ENCODE measurements at places on chromosomes 2 and 18.

- no peak for DNase-seq
These were observed 75.7 kb downstream of the VAPA start for GRCh38 chr18:9989481-9989880.

DNA sequence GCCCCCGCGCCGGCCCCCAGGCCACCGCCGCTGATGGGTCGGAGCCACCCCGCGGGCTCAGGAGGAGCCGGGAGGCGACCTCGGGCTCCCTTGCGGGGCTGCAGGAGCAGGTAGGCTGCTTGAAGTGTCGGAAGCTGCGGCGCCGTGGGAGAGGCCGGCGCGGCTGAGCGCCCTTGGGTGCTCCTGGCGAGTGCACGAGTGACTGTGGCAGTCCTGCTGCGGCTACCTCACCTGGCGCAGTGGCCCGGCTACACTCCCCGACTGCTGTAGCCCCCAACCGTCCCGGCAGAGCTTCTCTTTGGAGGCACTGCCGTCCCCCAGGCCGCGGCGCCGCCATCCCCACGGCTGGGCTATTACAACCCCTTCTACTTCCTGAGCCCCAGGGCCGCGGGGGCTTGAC is 10.0 kb upstream of the LYPD6 start:
- DNase-seq, result no peak

DNA sequence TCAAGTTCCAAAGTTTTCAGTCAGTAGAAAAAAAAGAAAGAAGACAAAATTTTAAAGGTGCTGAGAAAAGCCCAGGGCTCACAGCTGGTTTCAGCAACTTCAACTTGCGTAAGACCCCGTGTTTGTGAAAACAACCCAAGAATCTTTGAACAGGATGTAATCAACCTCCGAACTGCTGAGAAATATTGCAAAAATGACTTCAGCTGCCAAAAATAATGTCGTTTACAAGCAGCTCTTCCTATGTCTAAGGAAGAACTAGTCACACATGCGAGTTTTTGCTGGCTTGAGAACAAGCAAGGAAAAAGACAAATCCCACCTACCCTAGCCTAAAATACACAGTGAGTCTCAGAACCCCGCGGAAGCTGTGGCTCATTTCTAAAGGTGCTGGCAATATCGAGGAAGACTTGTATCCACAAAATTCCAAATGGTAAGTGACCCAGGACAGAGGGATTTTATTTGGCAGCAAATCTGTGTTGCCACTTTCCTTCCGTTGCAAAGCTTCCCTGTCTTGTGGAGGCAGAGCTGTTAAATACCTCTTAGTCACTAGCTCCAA is 59.8 kb upstream of the SLC8A1 start:
- no peak for DNase-seq

GRCh38 chr2:224449212-224450147 is 47.6 kb upstream of the FAM124B start:
- DNase-seq, result no peak

Data from C1 segment of cervical spinal cord (tissue), 14 donors.